Activated T-cell treated with anti-CD3 and anti-CD28 coated beads for 48 hours (primary cell): ENCODE measurements at places on chromosomes 1 and 21.

DNA sequence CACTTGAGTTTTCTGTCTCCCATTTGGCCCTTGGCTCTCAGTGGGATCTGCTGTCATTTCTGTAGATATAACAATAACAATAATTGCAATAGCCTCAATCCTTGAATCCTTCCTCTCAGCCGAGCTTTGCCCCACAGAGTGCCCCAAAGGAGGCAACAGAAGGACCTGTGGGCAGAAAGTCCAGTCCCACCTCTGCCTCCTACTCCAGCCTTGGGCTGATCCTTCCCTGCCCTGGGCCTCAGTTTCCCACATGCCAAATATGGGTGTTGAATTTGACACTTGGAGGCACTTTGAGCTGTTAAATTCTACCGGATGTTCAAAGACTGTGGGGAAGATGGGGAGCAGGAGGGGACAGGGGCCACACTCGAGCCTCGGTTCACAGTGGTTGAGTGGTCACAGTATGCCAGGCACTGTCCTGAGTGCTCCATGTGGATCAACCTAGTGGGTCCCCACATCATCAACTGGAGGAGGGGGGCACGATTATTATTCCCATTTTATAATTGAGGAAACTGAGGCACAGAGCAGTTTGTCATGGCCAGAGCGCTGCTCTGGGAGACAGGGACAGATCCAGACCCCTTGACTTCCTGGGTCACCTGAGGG is 307.1 kb downstream of the MATN1 start:
- no peak for DNase-seq

GRCh38 chr1:232263452-232263851 is 366.5 kb downstream of the SIPA1L2 start:
- no peak for DNase-seq

DNA sequence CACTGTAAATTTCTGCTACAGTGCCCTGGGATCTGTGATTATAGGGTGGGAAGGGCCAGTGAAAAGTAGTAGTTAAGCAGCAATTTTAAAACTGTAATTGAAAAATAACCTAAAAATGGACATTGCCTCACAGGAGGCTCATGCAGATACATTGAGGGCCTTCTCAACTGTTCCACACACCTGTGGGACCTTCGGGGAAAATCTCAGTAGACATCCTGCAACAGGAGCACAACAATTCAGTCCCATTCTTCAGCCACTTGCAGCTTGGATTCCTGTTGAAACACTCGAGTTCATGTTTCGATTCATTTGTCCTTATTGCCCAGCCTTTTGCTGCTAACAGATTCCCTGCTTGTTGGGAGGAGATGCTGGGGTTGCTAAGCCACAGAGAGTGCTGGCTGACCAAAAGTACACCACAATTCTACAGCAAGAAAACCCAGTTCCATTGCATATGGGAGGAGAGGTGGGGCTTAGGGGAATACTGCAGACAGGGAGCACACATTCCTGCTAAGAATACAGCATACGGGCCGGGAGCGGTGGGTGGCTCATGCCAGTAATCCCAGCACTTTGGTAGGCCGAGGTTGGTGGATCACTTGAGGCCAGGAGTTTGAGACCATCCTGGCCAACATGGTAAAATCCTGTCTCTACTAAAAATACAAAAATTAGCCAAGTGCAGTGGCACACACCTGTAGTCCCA is 4.5 kb downstream of the TMCC2 start:
- no peak for DNase-seq

DNA sequence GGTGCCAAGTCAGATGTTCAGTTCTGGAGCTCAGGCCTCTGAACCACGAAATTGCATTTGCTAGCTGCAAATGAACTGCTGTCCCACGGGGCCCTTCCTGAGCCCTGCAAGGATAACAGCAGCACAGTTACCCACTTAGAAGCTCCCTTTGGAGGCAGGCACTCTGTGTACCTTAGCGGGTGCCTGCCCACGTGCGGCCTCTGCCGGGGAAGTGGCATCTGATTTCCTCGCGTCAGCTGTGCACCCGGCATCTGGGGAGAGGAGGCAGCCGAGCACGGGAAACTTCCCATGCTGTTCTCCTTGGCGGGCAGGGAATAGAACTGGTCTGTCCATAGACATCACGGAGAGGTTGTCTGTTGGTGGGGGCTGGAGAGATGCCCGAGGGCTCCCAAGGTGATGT is 148.0 kb upstream of the C1orf174 start:
- no peak for DNase-seq

- no peak for DNase-seq
Measured at GRCh38 chr1:56654126-56654923, 9.2 kb downstream of the PRKAA2 start.

DNA sequence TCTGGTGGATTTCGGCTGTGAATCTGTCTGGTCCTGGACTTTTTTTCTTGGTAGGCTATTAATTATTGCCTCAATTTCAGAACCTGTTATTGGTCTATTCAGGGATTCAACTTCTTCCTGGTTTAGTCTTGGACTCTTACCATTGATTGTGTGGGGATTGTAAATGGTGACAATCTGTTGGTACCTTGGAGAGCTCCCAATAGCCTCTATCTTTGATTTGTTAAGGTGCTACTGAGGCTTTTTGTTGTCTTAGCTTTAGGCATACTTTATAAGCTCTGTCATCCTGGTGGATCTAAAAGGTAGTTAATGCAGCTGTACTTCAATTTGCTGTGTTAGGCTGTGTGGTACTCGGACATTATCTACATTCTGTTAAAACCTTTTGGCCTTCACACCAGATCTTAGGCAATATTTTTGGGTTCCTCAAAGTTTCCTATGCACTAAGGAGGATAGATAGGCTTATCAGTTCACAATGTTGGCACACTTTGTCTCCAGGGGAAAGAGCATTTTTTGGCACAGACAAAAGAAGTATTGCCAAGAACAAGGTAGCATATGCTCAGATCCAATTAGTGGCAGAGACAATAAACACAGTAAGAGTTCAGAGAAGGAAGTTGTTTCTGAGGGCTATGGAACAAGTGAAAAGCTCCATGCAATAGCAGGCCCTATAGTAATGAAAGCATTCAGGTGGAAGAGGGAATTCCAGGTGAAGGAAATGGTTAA is 230.4 kb downstream of the PDE4B start:
- DNase-seq: no peak

GRCh38 chr1:41638086-41639024 is 153.9 kb upstream of the EDN2 start:
- DNase-seq: no peak

DNA sequence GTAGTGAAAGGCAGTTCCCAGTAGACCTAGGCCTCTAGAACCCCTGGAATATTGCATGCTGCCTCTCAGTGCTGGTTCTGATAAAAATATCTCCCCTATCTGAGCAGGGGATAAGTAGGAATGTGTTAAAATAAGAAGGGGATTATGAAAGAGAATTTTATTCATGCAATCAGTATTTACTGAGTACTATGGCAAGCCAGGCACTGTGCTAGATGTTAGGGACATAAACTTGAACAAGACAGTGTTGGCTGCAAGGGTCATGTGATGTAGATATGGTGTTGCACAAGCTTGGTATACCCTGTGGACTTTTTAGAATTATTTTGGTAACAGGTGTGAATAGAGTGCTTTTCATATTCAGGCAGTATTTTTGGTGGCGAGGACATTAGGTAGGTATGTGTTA is 23.6 kb downstream of the NOS1AP start:
- no peak for DNase-seq

- DNase-seq: no peak
Measured at GRCh38 chr1:90761781-90762589, 44.9 kb upstream of the BARHL2 start.

- no peak for DNase-seq
Measured at GRCh38 chr21:9759972-9760371, 761.4 kb upstream of the TPTE start.

- no peak for DNase-seq
Measured at GRCh38 chr1:206555473-206555935, 48.2 kb downstream of the RASSF5 start.

- DNase-seq: no peak
Measured at GRCh38 chr1:171277534-171277933, 29.2 kb downstream of the FMO1 start.

GRCh38 chr1:114496089-114496488 is 14.9 kb downstream of the TRIM33 start:
- no peak for DNase-seq

DNA sequence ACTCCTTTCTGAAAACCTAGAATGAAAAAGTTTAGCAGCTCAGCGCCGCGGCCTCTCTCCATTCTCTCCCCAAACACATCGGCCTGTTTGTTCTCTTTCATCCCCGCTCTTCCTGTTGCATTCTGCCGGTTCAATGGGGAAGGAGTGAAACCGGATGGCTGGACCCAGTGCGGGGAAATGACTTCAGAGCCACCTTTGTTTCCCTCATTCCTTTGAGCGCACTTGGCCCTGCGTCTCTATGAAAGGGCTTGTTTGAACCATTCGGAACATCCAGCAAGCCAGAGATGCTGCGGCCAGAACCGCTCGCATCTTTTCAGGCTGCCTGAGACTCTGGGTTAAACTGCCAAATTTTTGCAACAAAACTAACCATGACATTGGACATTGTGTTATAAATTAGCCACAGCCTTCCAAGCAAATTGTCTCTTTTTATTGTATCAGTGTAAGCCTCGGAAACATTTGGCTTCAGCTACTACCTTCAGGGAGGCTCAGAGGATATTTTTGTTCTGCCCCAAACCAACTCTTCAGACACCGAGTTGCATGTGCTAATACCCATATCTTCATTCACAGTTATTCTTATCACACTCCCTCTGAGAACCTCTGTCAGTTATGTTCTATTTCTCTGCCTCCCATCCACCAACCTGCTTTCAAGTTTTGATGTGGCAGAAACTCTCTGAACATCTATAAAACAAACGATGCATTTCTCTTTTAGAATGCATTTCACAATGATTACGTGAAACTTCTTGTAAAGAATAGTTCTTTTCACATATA is 5.1 kb upstream of the OLIG1 start:
- no peak for DNase-seq

DNA sequence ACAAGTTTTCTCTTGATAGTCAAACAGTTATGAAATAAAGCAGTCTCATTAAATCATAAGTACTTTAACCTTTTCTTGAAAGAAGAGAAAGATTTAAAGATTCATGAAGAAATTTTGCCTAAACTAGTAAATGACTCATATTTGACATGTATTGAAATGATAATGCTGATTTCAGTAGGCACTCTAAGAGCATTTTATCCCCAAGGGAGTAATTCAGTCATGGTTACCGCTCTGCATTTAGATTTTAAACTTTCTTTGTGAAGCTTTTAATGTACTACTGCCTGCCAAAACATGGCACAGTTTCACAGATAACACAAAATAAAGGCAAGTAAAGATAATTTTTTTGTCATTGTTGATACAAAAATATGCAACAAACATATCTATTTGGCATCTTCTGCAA is 6.8 kb downstream of the USH2A start:
- DNase-seq: no peak

GRCh38 chr1:230868736-230869385 is 540 bp upstream of the C1orf198 start:
- no peak for DNase-seq

DNA sequence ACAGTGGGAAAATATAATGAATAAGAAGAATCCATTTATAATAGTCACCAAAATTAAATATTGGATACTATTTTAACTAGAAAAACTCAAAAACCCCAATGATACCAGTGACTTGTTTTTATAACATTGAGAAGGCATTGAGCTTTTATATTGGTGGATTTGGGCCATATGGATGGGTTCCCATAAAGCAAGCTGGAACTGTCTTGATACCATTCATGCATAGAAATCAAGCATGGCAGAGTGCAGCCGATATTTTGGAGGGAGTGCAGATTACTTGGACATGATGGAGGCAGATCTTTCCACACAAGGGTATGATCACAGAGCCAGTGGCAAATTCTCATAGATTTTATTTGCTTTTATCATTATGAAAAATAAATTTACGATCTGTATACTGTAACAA is 3.8 kb upstream of the RWDD3 start:
- no peak for DNase-seq

DNA sequence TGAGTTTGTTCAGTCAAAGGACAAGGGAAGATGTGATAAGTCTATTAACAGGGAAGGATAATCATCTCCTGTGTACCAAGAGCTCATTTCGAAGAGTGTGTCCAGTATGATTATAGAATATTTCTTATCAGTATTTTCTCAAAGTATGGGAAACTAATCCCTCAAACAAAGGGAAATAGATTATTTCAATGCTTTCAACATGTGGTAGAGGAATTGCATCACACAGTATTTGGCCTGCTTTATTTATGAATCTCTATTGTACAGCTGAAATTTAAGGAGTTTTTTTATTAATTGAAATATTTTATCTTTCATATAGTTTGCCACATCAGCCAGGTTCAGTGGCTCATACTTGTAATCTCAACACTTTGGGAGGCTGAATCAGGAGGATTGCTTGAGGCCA is 151.0 kb downstream of the CLEC20A start:
- no peak for DNase-seq

- no peak for DNase-seq
Measured at GRCh38 chr1:2784854-2785630, 16.5 kb downstream of the TTC34 start.

GRCh38 chr1:161840363-161840762 is 74.2 kb downstream of the ATF6 start:
- DNase-seq: no peak

DNA sequence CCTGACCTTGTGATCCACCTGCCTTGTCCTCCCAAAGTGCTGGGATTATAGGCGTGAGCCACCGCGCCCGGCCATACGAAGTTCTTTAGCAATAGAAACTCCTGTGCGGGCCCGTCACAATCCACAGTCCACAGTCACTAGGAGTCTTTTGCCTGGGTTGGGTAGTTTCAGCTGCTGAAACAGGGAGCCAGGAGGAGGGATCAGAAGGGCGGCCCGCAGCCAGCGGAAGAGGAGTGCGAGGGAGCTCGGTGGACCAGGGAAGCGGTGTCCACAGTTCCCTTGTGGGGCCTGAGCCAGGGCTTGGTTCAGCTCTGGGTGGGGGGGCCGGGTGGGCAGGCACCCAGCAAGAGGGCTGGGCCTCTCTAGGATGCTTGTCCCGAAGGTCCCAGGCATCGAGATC is 17.9 kb upstream of the HSPG2 start:
- no peak for DNase-seq

GRCh38 chr1:77056525-77056924 is 162.7 kb downstream of the PIGK start:
- no peak for DNase-seq

DNA sequence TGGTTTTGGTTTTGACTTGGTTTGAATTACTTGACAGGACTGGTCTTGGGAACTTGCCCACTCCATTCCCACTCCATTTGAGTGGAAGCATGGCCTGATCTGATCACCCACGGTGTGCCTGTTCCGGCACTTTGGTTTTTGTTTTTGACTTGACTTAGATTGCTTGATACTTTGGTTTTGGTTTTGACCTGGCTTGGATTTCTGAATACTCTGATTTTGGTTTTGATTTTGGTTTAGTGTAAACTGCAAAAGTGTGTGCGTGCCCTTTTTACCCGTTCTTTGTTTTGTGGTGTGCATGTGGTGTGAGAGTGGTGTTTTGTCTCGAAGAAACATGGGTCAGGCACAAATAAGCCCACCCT is 50.0 kb downstream of the ADCY10 start:
- DNase-seq: no peak
